NCI-H1048 (cell line): ENCODE measurements at places on chromosomes 16 and 17.

DNA sequence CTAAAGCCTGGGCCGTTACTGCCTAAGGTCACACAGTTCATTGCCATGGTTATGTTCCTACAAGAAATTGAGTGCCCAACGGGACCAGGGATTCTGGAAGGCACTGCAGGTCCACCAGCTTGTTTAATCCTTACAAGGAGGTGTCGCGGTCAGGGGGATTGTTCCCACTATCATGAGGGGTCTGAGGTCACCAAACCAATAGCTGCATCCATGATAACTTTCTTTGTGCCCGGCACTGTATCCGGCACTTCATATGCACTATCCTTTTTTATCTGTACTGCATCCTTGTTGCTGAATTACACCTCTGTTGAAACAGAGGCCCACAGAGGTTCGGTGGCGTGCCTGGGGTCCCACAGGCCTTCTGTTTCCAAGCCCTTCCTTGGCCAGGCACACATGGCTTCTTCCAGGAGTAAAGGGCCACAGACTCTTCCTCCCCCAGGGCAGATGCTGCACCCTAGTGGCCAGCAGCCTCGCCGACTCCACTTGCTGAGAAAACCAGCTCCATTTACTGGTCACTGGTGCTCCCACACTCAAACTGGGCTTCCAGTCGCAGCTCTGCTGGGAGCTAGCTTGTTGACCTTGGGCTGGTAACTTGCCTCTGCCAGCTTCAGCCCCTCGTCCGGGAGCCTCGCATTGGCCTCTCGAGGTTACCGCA lies 82.0 kb upstream of the PLCG2 start:
- DNase-seq = no peak

DNA sequence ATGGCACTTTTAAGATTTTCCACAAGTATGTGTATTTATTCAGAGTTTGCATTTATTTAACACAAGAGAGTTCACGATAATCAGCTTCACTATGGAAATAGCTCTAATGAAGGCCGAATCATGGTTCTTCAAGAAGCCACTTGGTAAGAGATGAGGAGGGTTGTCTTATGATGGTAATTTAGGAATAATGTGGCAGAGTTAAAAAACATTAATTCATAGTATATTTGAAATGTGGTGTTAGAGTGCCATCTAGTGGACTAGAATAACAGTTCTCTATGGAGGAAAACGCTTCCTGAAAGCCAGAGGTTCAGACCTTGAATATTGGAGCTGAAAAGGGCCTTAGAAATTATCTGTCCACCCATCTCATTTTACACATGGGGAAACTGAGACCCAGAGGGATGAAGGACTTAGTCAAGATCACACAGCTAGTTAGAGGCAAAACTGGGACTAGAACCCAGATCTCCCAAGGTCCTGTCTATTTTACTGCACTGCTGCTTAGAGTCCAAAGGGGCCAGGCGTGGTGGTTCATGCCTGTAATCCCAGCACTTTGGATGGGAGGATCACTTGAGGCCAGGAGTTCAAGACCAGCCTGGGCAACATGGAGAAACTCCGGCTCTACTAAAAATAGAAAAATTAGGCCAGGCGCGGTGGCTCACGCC lies 33.8 kb upstream of the KPNB1 start:
- DNase-seq = no peak

- DNase-seq = no peak
Measured at GRCh38 chr17:57269052-57269451, 12.7 kb downstream of the MSI2 start.

GRCh38 chr16:14095883-14096551 lies 24.9 kb downstream of the MRTFB start:
- DNase-seq = no peak

- DNase-seq = no peak
Measured at GRCh38 chr17:5464717-5465507, 3.9 kb downstream of the DHX33 start.

GRCh38 chr17:26774291-26775218 lies 519.4 kb upstream of the WSB1 start:
- DNase-seq = no peak

- no peak for DNase-seq
Measured at GRCh38 chr16:4697848-4698291, 4.5 kb downstream of the NUDT16L1 start.

GRCh38 chr17:35944151-35944550 lies 638 bp upstream of the LYZL6 start:
- DNase-seq = no peak

GRCh38 chr16:70702624-70703023 lies 16.8 kb upstream of the MTSS2 start:
- DNase-seq = no peak

DNA sequence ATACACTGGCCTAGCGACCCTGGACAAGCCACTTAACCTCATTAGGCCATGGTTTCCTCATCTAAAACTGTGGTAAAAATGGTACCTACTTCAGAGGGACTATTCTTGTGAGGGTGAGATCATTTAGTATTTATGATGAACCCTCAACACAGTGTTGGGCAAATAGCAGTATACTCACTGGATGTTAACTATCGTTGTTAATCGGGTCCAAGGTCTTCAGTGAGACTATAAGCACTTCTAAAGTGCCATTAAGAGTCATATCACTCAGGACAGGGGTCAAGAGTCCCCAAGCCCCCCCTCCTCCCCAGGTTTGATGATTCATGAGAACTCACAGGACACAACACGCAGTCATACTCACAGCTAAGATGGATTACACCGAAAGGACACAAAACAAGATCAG lies 11.0 kb downstream of the TK2 start:
- DNase-seq = no peak

GRCh38 chr17:80857756-80858171 lies 133.9 kb upstream of the CHMP6 start:
- no peak for DNase-seq
